AG04450 (cell line): ENCODE measurements at places on chromosomes 16 and 17. TPM values are rescaled to one million over a fixed set of nuclear protein-coding genes. Genes with fewer than 3 reads are reported as not detected.

DNA sequence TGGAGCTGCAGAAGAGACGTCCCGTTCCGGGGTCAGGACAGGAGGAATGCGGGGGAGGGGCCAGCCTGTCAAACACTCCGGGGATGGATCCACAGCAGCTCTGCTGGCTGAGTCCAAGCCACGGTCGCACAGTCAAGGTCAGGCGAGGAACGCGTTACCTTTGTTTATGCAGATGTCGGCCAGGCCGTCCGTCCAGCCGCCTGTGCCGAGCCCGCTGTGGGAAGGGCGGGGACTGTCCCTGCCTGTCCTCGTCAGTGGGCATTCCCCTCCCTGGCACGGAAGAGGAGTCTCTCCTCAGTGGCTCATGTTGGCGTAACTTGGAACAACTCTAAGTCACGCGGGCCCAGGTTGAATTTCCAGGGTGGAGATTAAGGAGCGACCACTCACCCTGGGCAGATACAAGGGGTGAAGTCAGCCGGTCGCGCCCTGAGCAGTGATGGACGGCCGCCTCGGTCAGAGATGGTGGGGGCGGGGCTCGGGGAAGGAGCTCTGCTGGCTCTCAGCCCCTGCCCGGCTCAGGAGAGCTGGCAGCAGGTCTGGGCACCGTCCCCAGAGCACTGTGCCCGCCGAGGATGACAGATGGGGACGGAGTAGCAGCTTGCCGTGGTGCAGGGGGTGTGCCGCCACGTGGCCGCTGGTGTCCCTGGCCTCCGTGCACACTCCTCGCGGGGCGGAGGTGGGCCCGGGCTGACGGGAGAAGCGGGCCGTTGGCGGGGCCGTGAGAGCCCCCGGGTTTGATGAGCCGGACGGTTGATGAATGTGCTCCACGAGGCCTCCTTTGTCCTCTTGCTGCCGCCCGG lies 7.3 kb downstream of the CACNA1H start:
- DNase-seq = no peak

DNA sequence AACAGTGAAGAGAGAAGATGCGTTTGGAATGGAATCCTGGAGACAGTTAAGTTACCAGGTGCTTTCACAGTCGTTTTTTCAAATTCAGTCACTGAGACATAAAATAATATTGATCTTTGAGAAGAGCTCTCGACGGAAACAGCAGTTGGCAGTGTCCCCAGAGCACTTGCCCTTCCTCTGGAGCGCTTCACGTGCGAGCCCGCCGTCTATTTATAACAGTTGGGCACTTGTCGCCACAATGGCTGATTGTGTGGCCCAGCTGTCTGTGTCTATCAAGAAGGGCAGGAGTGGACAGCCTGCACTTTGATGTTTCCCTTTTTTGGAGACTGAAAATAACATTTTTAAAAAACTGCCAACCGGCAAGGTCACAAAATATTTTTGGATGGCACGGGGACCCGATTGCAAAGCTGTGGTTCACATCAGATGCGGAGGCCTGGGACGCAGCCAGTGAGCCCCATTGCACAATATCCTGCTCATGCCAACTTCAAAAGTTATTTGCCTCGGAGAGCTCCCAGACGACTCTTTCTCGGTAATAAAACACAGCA lies 62.9 kb downstream of the ADCY9 start:
- no peak for DNase-seq

- DNase-seq = no peak
Measured at GRCh38 chr16:49058382-49058781, 223.3 kb downstream of the CBLN1 start.

Gene SYNGR3
- polyA plus RNA-seq = 1.8 and 2.3 TPM in 2 replicates

Gene TMEM235
- polyA plus RNA-seq = not detected in 2 replicates
